MG63 (cell line): ENCODE measurements at places on chromosomes 2 and 18. TPM values are rescaled to one million over a fixed set of nuclear protein-coding genes. Genes with fewer than 3 reads are reported as not detected.

DNA sequence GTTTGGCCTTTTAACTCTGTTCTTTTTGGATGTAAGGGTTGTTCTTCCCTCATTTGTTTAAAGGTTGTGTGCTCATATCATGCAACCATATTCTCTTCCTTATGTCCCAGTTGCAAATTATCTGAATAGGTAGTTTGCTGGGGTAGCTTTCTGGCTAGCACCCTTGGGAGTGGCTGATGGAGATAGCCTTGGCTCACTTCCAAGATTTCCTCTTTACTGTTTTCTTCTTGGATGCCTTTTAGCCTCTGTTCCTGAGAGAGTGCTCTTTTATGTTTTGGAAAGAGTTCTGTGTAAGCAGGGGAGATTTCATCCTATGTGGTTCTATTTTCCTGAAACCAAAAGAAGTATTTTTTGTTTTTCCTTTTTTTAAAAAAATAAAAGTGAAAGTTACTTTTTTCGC lies 25.4 kb downstream of the USP14 start:
- DNase-seq = no peak

DNA sequence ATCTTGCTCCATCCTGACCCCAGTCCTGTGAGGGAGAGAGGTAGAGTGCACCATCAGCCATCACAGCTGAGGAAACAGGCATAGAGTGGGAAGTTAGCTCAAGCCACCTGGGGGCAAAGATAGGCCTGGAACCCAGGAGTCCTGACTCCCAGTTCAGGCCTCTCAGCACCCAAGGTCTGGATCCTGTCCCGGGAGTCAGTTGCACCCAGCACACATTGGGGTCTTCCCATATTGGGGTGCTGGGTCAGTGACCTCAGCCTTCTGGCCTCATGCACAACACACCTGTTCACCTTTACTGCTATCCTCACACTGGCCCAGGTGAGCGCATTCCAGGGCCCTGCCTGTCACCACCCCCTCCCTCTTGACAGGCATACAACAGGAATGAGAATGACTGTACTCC lies 24.7 kb downstream of the ST8SIA5 start:
- no peak for DNase-seq

- peak; percentile 90 for DNase-seq
Observed at GRCh38 chr2:217652761-217653639, 349.8 kb downstream of the TNS1 start.

- DNase-seq = no peak
Observed at GRCh38 chr18:63689064-63689463, 13.7 kb upstream of the SERPINB11 start.

DNA sequence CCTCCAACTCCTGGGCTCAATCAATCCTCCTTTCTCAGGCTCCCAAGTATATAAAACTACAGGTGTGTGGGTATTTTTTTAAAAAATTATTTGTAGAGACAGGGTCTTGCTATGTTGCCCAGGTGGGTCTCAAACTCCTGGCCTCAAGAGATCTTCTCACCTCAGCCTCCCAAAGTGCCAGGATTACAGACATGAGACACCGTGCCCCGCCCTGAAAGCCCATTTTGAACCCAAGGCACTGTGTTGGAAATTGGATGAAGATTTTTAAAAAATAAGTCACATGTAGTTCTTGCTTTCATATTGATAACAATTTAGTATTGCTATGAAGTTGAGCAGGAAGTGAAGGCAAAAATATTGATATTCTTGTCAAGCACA lies 472.5 kb upstream of the TNP1 start:
- DNase-seq = no peak

DNA sequence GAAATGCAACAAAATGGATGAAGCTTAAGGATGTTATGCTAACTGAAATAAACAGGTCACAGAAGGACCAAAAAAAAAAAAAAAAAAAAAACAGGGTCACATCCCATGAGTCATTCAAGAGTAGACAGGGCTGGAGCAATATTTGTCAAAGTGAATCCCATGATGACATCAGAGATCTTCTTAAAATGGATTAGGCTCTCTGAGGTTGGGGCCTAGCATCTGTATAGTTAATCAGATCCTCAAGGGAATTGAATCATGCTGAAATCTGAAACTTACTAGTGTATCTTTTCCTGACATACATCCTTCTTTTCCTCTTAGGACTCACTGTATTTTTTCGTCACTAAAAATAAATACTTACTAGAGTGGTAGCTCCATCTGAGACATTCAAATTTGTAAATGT lies 380.6 kb upstream of the NXPH2 start:
- DNase-seq = no peak

DNA sequence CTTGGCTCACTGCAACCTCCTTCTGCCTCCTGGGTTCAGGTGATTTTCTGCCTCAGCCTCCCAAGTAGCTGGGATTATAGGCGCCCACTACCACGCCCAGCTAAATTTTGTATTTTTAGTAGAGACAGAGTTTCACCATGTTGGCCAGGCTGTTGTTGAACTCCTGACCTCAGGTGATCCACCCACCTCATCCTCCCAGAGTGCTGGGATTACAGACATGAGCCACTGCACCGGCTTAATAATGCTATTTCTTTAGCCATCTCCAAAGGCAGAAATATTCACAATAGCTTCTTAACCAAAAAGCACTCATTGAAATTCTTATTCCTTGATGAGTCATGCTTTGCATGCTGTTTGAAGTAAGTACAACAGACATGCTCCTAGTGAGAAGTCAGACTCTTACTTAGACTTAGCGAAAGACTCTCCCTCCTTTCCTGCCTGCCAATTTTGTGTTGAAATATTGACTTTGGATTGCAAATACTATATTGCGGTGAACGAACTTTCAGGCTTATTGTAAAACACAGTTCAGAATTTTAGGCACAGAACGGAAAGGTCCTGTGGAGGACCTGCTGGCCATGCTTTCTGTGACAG lies 4.4 kb downstream of the ACTR3 start:
- DNase-seq = peak; percentile 14

- no peak for DNase-seq
Observed at GRCh38 chr2:240762249-240762648, 57.8 kb downstream of the KIF1A start.

DNA sequence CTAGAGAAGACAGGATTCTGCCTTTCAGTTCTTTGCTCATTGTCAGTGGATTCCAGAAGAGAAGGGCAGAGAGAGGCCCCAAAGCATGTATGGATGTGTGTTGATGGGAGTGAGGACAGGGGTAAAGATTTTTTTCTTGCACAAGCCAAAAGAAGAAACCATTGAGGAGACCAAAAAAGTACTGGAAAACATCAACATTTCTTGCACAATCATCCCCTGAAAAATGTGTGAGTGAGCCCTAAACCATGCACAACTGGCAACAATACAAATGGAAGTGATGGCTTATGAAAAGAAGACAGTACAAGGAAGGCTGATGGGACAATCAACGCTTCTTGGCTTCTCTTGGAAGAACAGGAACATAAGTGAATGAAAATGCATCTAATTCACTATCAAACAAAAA lies 5.6 kb upstream of the SMAD7 start:
- DNase-seq = no peak

DNA sequence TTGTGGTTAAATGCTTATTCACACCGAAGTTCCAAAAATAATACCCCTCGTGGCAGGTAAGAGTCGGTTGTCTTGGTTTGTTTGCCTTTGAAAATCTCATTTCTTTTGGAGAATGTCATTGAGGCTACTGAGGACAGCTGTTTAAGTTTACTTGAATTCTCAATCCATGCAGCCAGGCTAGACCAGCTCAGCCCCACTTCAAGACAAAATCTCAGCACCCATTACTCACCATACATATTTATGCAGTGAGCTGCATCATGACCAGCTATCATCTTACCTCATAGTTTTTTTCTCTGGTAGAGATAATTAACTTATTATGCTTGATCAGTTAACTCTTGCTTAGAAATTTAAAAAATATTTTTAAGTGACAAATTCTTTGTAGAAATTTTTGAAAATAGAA lies 115.9 kb downstream of the HAUS1 start:
- peak; percentile 22 for DNase-seq

GRCh38 chr2:33077844-33078243 lies 131.1 kb downstream of the LTBP1 start:
- no peak for DNase-seq

DNA sequence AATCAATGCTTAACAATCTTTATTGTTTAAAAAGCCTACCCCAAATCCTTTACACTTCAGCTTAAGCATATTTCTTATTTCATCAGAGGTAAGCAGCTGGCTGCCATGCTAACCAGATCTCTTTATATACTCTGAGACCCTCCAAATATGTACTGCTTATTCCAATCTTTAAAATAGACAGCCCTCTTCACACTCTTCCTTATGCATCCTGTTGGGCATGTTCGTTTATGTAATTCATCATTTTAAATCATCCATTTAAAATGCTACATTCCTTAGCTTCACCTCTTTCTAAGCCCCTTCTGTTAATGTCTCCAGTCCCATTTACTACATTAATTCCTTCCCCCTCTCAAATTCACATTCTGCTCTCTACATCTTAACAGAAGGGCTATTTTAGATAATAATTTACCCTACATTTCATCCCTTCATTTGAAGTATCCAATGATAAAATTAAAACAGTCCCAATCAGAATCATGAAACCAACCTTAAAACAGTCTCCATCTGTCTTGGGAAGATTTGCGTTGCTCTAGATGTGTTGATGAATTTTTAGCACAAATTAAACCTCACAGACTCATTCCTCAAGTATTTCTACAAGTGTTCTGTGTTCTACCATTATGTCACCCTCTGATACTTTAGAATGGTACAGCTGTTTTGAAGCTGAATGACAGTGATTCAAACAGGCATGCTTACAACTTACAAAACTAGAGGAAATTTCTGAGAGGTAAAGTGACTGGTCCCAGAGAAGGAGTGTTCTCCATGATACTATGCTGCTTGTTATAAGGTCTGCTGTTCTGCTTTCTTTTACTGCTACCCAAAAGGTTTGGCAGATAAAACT lies 59.1 kb downstream of the ZNF385B start:
- no peak for DNase-seq

GRCh38 chr18:59039449-59039848 lies 100.2 kb upstream of the SEC11C start:
- no peak for DNase-seq

DNA sequence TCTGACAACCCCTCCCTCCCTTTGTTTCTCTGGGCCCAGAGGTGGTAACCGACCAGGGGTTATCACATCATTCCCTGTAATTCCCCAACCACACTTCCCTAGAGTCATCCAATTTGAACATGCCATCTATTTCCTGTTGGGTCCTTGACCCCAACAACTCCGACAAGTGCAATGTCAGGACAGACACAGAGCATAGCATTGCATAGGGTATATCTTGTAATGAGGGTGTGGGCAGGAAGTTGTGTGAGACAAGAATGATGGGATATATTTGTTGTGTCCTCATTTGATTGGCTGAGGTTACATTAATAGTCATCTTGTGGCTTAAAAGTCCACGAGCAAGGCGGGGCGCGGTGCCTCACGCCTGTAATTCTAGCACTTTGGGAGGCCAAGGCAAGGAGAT lies 33.4 kb upstream of the CNOT11 start:
- DNase-seq = no peak

GRCh38 chr2:123993728-123994323 lies 31.3 kb upstream of the CNTNAP5 start:
- DNase-seq = peak; percentile 32

DLGAP1 gene
- total RNA-seq = 3.4 and 3.7 TPM in 2 replicates

COX5B gene
- 151 and 541 TPM in 2 replicates for total RNA-seq

DNAH6 gene
- not detected in 2 replicates for total RNA-seq

NAPG gene
- total RNA-seq = 24.5 and 33.9 TPM in 2 replicates

CAVIN2 gene
- total RNA-seq = 44.0 and 44.2 TPM in 2 replicates
